ENCODE measurements at places on chromosomes 12 and 14.

GRCh38 chr12:112350593-112351592, 31.3 kb downstream of the HECTD4 start:
- DNase-seq = no peak

- no peak for DNase-seq
Observed at GRCh38 chr12:56062996-56063395, 17.0 kb upstream of the ERBB3 start.

GRCh38 chr12:79451365-79451764, 239.4 kb downstream of the PAWR start:
- DNase-seq = no peak

DNA sequence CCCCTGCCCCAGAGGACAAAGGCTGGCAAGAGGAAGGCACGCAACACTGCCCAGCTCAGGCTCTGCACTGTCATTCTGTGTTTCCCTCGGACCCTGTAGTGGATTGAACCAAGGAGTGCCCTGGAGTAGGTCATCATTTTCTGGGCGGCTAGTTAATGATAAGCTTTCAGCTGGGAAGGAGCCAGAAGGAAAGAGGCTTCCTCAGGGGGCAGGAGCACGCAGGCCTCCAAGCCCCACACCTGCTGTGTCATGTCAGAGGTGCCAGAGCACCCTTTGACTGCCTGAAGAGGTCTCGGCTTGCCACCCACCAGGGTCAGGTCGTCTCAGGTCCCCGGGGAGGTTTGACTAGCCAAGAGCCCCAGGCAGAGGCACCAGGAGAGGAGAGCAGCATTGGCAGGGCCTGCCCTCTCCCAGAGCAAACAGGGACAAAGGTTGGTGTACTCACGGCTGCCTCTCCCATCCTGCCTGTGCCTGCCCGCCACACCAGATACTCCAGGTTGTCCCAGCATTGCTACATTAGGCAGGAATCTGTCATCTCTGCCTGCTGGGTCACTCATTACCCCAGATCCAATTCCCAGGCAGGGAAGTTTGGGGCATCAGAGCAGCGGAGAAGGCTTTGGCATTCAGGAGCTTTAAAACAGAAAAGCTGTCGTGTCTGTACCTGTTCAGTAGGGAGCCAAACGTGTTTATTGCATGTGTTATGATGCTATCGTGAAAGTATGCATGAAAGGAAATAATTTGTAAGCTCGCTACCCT, 33.5 kb upstream of the ATP2A2 start:
- no peak for DNase-seq

- no peak for DNase-seq
Observed at GRCh38 chr12:104722601-104723534, 235.2 kb downstream of the SLC41A2 start.

GRCh38 chr12:57872362-57872761, 25.8 kb upstream of the CTDSP2 start:
- no peak for DNase-seq

DNA sequence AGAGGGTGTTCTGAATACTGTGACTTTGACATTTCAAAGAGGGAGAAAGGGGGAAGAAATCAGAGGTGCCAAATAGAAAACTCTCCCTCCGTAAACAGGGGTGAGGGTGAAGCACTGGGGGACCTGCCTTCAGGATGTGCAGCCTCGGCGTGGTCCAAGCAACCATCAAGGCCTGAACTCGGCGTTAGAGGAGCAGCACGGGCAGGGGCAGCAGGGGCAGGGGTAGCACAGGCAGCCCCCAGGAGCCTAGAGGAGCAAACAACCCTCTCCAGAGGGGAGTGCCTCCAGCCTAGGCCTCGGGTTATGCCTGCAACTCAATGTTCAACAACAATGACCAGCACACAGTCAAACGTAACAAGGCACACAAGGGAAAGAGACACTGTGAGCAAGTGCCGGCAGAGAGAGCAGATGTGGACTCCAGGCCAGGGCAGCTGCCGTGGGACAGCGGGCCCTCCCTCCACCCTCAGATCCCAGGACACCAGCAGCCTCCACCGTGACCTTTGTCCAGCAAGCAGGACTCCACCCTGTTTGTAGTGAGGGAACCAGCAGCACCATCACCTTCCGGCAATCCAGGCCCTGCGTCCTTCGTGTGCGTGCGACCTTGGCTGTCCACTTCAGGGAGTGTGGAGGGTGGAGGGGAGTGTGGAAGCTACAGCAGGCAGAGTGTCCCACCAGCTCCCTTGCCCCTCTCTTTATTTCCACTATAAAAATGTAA, 18.0 kb downstream of the GALNT9 start:
- no peak for DNase-seq

DNA sequence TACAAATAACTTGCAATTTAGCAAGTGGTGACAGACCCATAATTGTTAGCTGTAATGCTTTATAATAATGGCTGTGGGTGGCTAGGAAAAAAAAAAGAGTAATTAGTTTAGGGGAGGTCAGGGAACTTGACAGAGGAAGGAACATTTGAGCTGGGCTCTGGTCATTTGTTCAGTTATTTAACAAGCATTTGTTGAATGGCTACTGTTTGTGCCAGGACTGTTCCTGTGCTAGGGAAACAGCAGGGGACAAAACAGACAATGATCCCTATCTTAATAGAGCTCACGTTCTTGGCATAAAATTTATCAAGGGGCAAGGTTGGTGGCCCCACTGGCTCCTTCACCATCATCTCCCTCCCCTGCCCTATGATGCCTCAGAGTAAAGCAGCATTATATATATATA, 18.5 kb downstream of the CHST11 start:
- no peak for DNase-seq

- no peak for DNase-seq
Observed at GRCh38 chr14:93548102-93548843, 117.5 kb downstream of the UNC79 start.

DNA sequence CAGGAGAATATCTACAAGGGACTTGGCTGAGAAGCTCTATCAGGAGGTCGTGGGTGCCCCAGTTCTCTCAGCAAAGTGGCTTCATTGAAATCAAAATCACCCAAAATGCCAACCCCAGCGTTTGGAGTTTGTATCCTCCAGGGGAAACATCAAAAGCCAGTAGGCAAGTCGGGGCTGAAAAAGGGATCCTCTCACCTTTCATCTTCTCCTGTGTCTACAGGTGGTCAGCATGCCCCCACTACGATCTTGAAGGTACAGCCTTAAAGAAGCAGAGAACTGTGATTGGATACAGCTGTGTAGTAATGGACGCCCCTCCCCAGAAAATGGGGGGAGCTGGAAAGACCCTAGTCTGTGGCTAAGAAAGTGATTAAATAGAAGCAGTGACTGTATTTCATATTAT, 22.2 kb downstream of the HRK start:
- no peak for DNase-seq

Measured in foreskin melanocyte (primary cell).